DMS79 (cell line): ENCODE measurements at places on chromosomes 5 and 9.
A peak's percentile ranks its signal among the peaks of the same experiment; 100 is the strongest.

GRCh38 chr5:1387059-1387755 is 42.3 kb upstream of the CLPTM1L start:
- no peak for DNase-seq

DNA sequence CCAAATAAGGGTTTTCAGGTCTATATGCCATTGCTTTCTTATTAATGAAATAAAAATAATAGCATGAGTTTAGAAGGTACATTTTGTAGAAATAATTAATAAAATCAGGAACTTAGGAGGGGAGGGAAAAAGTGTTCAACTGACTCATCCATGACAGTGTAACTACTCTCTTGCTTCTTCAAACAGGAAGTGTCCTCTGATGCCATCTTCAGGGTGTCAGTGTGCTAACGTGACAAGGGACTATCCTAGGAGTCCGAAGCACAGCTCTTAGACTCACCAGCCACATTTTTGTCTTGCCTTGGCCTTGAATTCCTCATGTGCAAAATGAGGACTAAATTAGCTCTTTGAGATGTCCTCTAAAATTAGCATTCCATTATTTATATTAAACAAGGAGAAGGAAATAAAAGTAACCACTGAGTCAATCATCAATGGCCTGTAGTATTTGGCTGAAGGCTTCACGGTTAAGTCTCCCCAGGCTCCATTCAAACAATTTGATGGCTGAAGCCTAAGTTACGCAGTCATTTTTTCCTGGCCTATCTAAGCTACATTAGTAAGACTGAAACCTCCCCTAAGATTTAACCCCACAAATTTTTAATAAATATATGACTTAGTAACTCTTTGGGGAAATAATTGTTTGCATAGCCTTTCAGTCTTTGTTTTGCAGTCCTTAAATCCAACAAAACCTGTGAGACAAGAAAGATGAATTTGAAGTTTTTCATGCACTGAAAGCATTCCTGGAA is 151.1 kb downstream of the ARL15 start:
- no peak for DNase-seq

DNA sequence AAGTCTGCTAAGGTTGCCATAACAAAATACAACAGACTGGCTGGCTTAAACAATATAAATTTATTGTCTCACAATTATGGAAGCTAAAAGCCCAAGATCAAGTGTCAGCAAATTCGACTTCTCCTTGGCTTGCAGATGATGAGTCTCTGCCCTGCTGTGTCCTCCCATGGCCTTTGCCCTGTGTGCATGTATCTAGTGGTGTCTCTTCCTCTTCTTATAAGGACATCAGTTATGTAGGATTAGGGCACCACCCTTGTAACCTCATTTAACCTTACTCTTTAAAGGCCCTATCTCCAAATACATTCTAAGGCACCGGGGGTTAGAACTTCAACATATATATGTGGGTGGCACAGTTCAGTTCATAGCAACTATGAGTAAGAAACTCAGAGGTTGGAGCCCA is 157.9 kb upstream of the RASA1 start:
- no peak for DNase-seq

- no peak for DNase-seq
Observed at GRCh38 chr5:89349246-89349980, 466.4 kb upstream of the MEF2C start.

GRCh38 chr5:2199697-2200096 is 317.0 kb upstream of the IRX4 start:
- no peak for DNase-seq

GRCh38 chr9:94139672-94140417 is 55.6 kb downstream of the PTPDC1 start:
- no peak for DNase-seq

DNA sequence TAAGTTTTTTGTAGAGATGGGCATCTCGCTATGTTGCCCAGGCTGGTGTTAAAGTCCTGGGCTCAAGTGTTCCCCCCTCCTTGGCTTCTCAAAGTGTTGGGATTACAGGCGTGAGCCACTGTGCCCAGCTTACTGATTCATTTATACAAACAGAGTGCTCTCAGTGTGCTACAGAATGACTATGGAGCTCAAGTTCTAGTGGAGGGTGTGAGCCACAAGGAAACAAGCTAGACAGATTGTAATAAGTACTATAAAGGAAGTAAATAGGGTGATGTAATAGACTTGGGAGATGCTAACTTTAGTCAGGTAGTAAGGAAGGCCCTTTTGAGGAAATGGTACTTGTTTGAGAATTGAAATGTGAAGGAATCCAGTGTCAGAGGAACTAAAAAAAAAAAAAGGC is 1.7 kb upstream of the TMEM267 start:
- no peak for DNase-seq

- no peak for DNase-seq
Observed at GRCh38 chr9:132820169-132820944, 57.7 kb downstream of the AK8 start.

- DNase-seq: no peak
Observed at GRCh38 chr5:45399041-45399440, 297.1 kb downstream of the HCN1 start.

GRCh38 chr5:57499262-57500050 is 16.8 kb upstream of the ACTBL2 start:
- DNase-seq: peak; percentile 14

DNA sequence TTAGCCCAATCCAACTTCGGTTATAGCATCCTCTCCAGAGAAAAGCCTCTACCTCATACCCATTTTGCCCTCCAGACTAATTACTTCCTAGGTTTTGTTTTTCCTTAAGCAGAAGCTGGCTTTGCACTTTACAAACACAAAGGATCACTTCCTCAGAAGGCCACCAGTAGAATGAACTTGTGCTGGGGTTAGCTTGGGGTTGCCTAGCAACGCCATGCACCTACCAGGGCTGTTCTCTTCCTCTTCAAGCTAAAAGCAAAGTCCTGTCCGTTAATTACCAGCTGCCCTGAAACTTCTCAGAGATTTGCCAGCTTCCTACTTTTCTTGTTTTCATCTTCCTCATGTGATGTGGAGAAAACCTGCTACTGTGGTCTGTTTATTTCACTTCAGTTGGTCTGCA is 132.0 kb upstream of the WWC1 start:
- DNase-seq: no peak

- DNase-seq: no peak
Observed at GRCh38 chr9:129667850-129668249, 2.4 kb downstream of the PRRX2 start.

DNA sequence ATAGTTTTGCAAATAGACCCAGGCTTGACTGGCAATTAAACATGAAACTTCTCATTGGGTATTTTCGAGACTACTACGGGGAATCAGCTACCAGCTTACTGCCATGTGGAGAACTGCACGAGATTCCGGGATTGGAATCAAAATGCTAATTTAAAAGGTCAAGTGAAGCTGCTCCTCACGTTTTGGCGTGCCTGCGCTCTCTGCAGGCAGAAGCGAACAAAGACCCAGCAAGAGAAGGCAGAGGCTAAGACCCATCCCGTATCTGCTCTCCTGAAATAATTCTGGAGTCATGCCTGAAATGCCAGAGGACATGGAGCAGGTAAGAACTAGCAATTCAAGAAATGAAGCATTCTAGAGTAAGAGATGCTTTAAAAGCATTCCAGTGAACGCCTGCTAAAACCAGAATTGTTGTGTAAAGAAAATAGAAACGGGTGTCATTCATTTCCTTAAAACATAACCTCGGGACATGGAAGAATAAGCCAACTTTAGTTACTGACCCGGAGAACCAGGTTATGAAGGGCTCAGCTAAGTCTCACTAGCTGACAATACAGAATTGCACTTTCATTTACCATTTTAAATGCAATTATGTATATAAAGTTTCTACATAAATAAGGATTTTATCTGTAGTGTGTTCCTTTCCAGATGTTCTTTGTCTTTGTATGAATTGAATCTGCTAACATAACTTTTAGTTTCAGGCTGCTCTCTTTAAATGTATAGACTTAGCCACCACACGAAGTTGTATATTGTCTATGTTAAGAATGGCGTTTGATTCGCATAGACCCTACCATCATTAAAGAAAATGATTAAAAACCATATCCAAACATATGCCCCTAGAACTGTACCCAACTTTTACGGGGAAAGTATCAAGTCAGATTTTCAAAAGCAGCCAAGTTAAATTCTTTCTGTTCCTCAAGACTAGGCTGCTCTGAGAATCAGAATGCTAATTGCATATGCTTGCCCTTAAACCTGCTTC is 2.0 kb upstream of the MAT2B start:
- DNase-seq: no peak

DNA sequence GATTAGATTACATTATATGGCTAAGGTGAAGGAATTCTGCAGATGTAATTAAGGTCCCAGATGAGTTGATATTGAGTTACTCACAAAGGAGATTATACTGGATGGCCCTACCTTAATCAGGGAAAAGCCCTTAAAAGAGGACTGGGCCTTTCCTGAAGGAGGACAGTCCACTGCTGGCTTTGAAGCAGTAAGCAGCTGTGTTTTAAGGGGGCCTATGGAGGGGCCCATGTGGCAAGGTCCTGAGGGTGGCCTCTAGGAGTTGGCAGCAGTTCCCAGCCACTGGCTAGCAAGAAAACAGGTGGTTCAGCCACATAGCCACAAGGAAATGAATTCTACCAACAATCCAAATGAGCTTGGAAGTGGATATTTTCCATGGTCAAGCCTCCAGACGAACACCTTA is 36.4 kb upstream of the GDNF start:
- DNase-seq: no peak

DNA sequence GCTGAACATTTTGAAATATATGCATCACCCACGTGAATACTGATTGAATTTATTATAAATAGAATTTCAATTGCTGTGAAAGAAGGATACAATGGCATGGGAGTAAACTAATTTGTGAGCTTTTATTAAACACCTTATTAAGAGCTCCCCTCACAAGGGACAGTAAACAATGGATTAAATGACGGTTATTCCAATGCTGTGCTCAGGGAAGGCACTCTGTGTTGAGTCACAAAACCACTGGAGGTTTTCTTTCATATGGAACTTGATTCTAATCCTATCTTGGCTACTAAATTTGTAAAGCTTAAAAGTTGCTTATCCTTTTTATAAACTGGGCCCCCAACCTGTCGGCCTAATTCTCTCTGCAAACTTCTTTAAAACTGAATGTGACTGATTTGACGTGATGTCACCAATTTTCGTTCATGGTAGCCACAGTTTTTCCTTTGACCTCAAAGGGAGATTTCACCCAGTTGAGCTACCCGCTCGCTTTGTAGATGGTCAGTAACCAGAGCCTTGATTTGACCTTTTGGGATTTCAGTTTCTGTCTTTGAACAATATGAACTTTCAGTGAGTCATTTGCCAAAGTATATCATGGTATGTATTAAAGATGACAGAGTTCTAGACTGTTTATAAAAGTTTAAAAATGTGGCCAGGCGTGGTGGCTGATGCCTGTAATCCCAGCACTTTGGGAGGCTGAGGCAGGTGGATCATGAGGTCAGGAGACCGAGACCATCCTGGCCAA is 61.3 kb upstream of the PIK3R1 start:
- no peak for DNase-seq

- DNase-seq: no peak
Observed at GRCh38 chr5:59897075-59897474, 3.5 kb upstream of the PDE4D start.

DNA sequence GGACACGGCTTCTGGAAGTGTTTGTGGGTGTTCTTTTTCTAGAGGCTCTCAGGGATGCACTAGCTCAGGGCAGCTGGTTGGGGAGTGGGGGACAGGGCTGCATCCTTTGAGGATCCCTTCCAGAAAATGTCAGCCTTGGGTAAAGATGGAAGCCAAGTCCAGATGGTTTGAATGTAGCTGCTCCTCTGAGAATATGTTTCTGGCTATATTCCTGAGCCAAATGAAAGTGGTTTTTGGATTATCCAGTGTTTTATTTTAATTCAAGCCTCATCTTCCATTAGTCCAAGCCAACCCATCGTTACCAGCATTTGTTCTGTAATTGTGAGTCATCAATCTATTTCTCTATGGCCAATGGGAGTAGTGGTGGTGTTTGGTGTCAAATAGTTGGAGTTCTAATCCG is 70.4 kb downstream of the SPRY4 start:
- no peak for DNase-seq
